ENCODE measurements at places on chromosomes 7 and 10.

DNA sequence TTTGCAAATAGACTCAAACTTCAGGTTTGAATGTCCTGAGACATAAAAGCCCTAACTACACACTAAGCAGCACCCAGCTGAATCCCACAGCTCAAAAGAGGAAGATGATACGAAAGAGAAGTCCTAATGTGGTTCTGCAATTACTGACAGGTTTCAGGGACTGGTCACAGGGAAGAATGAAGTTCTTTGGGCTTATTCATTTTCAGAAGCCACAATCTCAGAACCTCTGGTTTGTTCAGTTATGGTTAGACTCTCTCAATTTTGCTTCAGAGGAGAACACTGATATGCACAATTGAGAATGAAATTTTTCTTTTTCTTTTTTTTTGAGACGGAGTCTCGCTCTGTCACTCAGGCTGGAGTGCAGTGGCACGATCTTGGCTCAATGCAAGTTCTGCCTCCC, 94.6 kb upstream of the FAM180A start:
- no peak for DNase-seq

GRCh38 chr7:100010901-100011300, 4.5 kb upstream of the ZKSCAN1 start:
- DNase-seq, result no peak

- DNase-seq, result no peak
Measured at GRCh38 chr7:120370954-120371353, 98.0 kb downstream of the KCND2 start.

DNA sequence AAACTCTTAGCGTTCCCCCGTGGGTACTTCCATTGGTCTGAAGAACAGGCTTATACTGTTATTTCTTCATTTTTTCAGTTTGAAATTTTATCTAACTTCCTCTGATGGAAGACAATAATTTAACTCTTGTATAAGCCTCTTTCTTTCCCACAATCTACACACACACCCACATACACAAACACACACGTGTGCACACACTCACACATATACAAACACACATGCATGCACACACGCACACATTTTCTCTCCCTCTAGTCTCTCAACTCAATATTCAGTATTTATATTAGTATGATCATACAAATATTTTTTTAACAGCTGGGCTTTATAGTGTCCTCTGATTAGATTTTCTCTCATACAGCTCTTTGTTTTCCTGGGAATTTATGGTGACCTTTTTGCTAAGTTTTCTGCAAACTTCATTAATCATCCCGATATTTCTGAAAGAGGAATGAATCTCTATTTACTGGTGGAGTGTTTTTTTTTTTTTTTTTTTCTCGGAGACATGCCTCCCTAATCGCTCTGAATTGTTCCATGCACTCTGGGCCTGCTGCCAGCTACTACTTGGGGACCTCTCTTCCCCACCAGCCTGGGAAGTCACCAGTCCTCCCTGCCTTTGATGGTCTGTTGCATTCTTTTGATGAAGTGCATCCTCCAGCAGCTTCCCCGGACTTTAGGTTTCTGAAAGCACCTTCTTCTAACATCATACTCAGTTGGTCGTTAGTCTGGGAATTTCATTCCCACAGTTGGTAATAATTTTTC, 75.5 kb downstream of the ZNF777 start:
- no peak for DNase-seq

DNA sequence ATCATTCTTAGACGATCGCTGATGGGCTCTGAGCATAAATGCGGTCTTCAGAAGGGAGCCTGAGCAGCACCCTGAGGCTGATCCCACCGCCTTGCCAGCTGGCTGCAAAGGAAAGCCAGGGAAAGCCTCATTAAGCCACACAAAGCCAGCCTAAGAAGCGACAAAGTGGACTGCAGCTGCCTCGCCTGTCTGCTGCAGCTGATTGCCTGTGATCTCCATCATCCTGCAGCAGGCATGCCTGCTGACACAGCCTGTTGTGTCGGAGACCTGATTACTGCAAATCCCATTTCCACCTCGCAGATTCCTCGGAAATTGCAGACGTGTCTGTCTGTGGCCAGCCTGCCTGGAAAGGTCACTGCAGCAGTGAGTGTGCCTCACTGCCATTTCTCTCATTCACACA, 1087.0 kb upstream of the AUTS2 start:
- no peak for DNase-seq

- no peak for DNase-seq
Measured at GRCh38 chr10:76114581-76115001, 683.2 kb downstream of the LRMDA start.

DNA sequence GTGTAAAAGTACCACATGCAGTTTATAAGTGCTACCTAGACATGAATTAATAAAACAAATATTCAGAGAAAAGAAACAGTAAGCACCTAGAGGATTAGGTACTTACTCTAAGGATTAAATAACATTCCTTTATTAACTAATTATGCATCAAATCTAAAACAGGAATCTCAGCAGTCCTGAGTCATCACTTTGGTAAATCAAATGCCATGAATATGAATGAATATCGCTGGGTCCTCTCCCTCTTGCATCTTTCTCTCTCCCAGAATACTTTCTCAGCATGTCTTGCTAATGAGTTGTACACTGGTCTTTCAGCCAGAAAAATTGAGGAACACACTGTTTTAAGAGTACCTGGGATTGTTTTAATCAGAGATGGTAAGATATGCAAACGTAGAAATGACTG, 225.5 kb upstream of the NFE2L3 start:
- DNase-seq, result no peak

- no peak for DNase-seq
Measured at GRCh38 chr7:45402480-45403218, 171.5 kb upstream of the ADCY1 start.

DNA sequence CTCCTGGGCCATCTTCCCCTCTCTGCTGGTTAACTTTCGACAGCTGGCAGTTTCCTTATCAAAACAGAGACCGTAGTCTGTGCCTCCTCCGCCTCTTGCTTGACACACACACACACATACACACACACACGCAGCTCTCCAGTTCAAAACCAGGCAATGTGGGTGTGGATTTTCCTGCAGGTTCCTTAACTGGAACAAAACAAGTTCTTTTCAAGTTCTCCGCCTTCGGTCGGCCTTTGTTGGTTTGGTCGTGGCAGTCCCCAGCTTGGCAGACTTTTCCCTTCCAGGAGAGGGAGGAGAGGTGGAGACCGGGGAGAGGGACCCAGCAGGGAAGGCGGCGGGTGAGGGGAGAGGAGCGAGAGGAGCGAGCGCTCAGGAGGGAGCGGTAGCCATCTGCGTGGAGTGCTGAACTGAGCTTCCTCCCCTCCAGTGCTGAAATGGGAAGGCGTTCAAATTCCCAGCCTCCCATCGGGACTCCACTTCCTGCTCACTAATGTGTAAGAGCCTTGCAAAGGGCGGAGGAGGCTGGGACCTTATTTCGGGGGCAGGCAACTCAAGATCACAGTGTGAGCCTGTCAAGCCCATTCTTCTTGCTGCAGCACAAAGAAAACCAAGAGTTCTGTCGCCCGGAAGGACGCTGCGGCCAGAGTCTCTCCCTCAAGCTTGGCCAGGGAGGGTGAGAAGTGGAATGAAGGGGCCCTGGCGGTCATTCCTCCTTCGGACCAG, 120.6 kb downstream of the PRPF18 start:
- peak; percentile 90 for DNase-seq

Measured in sciatic nerve (tissue), 2 donors.